ENCODE measurements at places on chromosomes 7 and 10.
A peak's percentile ranks its signal among the peaks of the same experiment; 100 is the strongest.

GRCh38 chr10:124238367-124238766, 145.0 kb upstream of the CHST15 start:
- no peak for DNase-seq

DNA sequence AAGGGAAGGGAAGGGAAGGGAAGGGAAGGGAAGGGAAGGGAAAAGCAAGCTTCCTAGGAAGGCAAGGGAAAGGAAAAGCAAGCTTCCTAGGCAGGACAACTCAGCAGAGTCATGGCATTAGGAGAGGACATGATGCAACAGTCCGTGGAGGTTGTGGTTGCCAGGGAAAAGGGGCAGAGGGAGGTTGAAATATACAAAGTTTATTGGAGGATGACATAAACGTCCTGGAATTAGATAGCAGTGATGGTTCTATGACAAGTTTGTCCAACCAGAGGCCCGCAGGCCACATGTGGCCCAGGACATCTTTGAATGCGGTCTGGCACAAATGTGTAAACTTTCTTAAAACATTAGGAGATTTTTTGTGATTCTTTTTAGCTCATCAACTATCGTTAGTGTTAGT, 59.8 kb upstream of the OPN4 start:
- no peak for DNase-seq

DNA sequence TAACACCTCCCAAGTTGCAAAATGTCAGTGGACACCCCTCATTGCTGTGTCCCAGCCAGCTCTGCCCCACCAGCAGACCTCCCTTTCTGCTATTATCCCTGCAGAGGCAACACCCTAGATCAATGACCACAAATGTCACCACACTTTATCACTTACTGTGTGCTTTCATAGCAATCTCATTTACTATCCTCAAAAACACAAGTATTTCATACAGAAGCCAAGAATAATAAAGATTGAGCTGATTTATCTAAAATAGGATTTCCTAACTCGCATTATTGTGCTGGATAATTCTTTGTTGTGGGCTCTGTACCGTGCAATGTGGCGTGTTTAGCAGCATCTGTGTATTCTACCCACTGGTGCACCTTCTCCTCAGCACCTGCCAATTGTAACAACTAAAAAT, 13.2 kb upstream of the ABCB5 start:
- DNase-seq, result no peak

DNA sequence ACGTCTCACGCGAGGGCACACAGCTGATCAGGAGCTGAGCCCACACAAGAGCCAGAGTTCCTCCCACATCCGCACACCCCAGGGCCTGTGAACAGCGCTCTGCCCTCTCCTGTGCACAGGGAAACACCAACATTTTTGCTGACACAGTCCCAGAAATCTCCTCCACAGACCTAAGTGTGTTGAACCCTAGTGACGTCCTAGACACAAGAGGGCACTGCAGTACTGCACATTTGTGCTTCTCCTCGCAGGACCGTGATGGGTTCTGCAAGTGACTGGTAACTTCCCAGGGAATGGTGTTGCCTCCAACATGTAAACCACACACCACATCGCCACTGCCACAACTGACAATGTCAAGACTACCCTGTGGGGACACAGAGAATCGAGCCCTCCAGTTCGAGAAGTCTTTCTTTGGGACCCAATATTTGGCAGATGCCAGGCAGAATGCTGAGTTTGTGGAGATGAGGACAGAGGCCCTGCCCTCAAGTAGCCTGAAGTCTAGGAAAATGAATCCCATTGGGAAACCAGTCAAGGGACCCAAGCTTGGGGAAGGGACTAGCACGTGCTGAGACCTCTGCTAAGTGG, 170.3 kb downstream of the PAXIP1 start:
- DNase-seq, result no peak

GRCh38 chr7:135375908-135376699, 133.8 kb downstream of the CNOT4 start:
- DNase-seq, result no peak

DNA sequence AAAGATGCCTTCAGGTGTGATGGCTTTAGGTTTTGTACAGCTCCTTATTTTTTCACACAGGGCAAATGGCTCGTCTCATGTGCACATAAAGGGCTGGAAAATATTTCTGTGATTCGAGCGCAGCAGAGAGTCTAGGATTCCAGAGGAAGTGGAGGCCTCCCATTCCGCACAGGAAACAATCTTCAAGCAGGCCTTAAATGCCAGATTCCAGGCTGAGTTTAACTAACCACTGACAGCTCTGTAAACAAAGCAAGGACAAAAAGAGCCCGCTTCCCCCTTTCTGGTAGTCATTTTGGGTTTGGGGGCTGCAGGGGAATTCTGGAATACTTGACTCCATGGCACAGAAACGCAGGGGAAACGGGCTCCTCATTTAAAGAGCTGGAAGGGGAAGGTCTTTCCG, 87.2 kb downstream of the CALD1 start:
- no peak for DNase-seq

- no peak for DNase-seq
Measured at GRCh38 chr7:151427705-151428377, 12.1 kb downstream of the CRYGN start.

DNA sequence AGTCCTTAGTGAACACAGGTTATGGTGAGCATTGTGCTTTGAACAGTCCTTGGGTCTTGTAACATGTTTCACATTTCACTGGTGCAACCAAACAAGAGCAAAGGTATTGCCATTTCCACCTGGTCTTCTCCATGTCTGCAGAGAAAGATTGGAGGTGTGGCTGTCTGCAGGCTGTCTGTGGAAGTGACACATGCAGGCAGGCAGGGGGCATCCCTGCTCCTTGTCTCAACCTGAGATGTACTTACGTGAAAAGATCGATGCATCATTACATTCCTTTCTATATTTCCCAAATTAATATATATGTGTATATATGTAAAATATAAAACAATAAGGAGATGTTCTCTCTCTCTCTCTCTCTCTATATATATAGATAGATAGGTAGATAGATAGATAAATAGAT, 54.3 kb downstream of the LRRC18 start:
- no peak for DNase-seq

DNA sequence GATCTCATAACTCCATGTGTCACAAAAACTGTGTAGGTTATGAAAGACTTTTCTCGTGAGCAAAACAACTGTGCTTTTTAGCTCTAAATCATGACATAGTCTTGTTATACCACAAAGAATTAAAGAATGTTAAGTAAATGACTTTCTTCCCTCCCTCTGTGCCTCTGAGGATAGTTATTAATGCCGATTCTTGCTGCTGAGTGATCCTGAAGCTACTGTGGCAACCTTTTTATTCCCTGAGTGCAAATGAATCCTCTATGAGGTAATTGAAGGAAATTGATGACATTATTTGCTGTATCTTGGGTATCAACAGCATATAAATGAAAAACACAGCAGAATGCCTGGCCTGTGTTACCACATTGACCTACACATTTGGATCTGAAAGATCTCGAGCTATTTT, 142.2 kb upstream of the HDAC9 start:
- no peak for DNase-seq

DNA sequence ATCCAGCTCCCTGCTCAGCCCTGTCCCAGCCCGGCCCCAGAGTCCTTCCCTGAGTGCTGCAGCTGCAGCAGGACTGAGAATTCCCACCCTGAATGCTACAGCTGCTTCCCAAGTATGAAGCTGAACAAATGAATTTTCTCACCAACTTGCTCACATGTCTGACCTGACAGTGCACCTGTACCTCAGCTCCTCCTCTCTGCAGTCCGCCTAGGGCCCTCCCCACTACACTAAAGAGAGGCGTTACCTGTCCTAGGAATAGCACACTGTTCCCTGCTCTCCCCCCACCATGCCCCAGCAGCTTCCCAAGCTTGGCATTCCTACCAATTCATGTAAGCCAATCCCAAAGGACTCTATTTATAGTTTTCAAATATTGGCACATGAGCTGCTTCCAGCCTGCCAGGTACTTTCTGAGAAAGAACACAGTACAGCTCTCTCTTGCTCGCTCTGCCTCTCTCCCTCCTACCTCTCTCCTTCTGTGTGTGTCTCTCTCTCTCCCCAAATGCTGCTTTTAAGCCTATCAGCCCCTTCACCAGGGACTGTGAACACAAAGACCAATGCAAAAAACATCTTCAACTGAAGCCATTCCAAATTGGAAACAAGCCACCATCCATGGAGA, 400.1 kb downstream of the TNS3 start:
- DNase-seq, result no peak

- DNase-seq, result no peak
Measured at GRCh38 chr7:69847921-69848612, 249.8 kb downstream of the AUTS2 start.

GRCh38 chr10:52966904-52967303, 194.3 kb upstream of the MBL2 start:
- DNase-seq, result no peak

DNA sequence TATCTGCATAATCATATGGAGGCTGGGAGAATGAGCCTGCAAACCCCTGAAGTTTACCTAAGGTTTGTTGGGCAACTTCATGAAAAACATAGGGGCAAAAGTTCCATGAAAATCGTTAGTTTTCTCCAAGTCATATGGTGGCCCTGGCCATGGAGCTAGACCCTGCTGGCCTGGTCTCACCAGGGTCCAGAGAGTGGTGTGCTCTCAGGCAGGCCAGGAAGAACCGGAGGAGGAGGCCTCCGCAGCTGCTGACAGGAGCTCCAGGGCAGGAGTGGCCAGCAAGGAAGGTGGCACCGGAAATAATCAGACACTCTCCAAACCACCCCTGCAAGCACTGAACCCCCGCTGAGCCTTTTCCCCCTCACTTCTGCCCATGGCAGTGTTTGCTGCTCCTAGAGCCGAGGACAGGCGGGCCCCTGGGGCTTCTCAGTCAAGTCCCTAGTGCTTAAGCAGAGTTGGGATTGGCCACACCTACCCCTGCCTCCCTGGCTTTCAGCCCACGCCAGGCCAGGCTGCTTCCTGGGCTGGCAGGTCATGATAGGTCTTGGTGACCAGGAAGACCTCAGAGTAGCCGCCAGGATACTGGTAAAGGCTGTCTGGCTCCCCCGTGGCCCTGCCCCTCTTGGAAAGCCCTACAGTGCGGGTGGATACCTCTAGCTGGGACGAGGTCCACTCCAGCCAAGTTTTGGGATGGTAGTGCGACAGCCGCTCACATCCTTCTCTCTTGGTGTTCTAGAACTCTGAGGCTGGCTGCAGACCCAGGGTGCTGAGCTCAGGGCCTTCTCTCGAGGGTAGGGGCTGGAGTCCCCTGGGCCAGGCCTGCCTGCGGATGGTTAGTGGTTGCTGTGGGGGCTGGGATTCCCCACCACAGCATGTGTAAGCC, 242.8 kb downstream of the MGMT start:
- peak; percentile 82 for DNase-seq

GRCh38 chr7:29075606-29076005, 70.7 kb downstream of the CPVL start:
- no peak for DNase-seq

GRCh38 chr10:122435212-122435827, 19.1 kb upstream of the ARMS2 start:
- no peak for DNase-seq

DNA sequence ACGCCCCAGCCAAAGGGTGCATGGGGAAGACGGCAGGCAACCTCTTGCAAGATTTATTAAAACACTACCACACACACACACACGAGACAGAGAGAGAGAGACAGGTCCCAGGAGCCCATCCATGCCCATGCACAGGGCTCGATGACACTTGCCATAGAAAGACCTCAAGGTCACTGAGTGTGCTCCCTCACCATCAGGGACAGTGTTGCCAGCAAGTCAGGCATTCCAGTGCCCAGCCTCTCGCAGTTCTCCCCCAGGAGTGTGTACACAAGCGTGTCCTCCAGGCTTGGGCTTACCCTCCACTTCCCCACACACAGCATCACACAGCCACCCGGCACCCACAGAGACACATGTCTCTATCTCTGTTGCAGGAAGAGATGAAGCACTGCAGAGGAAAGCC, 46.8 kb upstream of the SLF2 start:
- no peak for DNase-seq

DNA sequence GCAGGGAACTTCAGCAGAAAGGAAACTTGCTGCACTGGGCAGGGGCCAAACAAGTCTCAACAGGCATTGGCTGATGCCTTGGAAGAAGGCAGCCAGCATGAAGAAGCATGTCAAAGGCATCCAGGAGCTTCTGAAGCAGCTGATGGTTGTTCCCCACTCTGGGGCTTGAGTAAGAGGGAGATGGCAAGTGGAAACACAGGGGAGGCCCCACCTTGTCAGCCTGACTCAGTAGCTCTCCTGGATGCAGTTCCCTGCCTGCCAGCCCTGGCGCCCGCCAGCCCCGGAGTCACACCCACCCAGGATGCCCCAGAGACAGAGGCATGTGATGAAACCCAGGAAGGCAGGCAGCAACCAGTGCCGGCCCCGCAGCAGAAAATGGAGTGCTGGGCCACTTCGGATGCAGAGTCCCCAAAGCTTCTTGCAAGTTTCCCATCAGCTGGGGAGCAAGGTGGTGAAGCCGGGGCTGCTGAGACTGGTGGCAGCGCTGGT, 96.5 kb downstream of the TACC2 start:
- DNase-seq, result no peak

DNA sequence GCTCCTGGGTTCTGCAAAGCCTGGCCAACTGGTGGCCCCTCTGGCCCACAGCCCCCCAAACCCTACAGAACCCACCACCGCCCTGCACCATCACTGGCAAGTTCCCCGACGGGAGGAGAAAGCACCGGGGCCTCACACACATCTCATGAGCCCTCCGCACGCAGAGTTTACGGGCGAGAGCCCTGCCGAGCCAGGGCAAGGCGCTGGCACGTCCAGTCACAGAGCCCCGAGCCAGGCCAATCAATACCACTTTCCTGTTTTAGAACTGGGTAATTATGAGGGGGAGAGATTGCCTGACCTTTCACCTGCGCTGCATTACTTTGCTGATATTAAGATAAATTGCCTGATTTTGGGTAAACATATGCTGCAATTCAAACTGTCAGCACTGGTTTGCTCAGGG, 113.3 kb downstream of the EBF3 start:
- no peak for DNase-seq

GRCh38 chr10:79416578-79417255, 28.7 kb downstream of the ZCCHC24 start:
- no peak for DNase-seq

- DNase-seq, result peak; percentile 89
Measured at GRCh38 chr10:71888623-71889387, 37.8 kb upstream of the PSAP start.

GRCh38 chr7:102967798-102968197, 55.0 kb downstream of the LRRC17 start:
- no peak for DNase-seq

DNA sequence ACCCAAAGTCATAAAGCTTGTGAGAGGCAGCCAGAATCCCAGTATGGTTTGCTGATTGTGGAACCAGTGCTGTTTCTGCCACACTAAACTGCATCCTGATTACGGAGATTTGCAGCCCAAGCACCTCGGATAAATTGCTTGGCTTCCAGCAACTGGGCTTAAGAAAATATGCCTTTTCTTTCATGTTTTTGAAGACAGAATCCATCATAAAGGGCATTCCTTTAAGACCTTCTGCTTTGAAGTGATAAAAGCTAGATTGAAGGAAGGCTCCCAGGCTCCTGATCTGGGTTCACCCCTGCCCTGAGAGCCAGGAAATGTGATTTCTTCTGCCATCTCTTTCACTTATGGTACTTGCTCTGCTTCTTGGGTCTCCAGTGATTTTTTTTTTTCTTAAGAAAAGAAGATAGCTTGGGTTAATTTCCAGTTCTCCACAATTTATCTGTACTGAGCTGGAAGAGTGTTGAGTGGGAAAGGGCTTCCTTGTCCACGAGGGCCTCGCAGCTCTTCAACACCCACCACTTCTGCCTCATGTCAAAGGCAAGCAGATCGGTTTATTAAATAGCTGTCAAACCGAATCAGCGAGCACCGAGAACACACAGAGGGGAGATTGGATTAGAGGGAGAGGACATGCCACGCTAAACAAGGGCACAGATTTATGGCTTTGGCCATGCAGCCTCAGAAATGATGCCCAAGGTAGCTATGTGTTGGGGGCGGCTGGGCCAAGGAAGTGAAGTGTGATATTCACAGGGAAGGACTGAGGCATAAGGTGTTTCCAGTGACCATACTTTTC, 94.9 kb upstream of the TBX20 start:
- no peak for DNase-seq

Data from osteocyte (in vitro differentiated cells).